ENCODE measurements at places on chromosomes 13 and 19.

- DNase-seq, result no peak
Measured at GRCh38 chr19:44593294-44593693, 20.1 kb upstream of the IGSF23 start.

GRCh38 chr13:87810920-87811344 is 139.8 kb downstream of the SLITRK5 start:
- no peak for DNase-seq

DNA sequence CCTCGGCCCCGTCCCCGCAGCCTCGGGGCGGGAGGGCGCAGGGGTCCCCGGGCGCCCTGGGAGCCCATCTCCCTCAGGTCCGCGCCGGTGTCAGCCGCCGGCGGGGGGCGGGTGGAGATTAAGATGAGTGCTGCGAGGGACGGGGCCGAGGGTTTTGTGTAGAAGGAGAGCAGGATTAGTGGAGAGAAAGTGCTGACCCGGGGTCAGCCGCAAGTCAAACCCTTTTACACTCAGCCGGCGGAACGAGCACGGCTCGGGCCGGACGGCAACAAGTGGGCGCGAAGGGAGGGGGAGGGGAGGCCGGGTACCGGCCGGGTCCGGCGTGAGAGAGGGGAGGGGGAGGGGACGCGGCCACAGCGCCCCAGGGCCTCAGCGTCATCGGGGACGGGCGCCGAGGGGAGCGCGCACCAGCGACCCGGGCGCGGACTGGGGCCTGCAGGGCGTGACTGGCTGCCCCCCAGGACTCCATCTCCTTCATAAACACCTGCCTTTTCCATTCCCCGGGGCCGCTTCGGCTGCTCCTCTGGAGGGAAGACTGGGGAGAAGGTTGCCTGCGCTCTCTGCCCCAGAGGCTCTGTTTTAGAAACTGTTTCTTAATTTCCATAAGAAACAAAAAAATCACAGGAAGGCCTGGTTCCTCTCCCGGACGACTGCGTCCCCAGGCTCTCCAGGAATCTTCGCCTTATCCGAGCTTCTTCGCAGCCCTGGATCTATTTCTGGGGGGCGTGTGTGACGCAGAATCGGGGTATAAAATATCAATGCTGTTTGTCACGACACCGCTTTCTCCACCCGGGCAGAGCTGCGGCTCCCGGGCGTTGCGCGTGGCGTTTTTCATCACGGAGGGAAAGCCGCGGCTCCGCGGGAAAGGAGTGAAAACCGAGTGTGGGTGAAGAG is 6.5 kb downstream of the SOX1 start:
- DNase-seq, result no peak

DNA sequence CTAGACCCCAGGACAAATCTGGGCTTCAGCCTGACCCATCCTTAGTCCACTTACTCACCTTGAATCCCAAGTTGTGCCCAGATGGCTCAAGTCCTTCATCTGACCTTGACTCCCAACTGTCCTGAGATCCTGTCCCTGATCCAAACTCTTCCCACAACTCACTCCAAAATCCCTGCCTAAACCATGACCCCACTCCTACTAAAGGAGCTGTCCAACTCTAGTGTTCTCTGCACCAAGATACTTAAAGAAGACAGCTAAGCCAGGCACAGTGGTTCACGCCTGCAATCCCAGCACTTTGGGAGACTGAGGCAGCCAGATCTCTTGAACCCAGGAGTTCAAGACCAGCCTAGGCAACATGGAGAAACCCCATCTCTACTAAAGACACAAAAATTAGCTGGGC is 8.5 kb downstream of the POU2F2 start:
- no peak for DNase-seq

DNA sequence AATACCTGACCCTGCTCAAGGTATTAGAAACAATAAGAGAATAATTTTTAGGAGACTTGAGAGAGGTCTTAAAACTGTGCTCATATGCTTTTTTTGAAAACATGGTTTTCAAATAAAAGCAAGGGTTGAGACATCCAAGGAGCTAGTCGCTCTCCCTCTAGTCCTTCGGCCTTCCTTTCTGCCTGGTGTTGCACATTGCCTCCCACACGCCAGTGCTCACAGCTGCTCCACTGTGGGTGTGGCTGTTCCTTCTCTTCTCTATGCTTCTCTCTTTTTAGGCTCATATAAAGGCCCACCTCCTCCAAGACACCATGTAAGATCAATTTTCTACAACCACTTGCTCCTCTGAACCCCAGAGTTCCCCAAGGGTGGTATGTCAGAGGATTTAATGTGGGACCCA is 352.6 kb downstream of the ENOX1 start:
- DNase-seq, result no peak

DNA sequence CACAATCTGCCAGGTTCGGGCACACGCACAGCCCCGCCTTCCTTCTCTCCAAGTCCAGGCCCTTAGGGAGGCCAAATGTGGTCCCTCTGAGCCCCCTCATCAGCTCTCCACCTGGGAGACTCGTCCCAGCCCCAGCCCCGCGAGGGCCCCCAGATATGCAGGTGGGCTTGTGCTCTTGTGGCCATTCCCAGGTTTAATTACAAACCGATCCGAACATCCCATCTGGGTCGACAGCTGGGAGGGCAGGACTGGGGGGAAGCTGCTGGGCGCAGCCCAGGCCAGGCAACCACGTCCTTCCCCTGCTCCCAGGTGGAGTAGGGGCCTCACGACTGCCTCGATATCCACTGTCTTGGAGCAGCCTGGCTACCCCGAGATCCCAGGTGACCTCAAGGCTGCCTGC is 7.5 kb upstream of the C2CD4C start:
- no peak for DNase-seq

GRCh38 chr13:32783067-32783466 is 196.8 kb downstream of the PDS5B start:
- peak; percentile 4 for DNase-seq

- no peak for DNase-seq
Measured at GRCh38 chr13:32107973-32108372, 76.4 kb downstream of the FRY start.
